Aorta (tissue), 5 donors: ENCODE measurements at places on chromosomes 13 and 19. TPM values are rescaled to one million over a fixed set of nuclear protein-coding genes. Genes with fewer than 3 reads are reported as not detected.

Gene CGB8
- total RNA-seq = not detected

- H3K27ac ChIP-seq = no peak overlapping the region
- H3K4me1 ChIP-seq = no peaks in the 10 kb centered on the region
- no peaks in the 10 kb centered on the region for H3K36me3 ChIP-seq
- H3K27me3 ChIP-seq = no peaks in the 10 kb centered on the region
- DNase-seq = no peak
These were observed 26.2 kb upstream of the PLEKHF1 start for GRCh38 chr19:29639086-29639485.

DNA sequence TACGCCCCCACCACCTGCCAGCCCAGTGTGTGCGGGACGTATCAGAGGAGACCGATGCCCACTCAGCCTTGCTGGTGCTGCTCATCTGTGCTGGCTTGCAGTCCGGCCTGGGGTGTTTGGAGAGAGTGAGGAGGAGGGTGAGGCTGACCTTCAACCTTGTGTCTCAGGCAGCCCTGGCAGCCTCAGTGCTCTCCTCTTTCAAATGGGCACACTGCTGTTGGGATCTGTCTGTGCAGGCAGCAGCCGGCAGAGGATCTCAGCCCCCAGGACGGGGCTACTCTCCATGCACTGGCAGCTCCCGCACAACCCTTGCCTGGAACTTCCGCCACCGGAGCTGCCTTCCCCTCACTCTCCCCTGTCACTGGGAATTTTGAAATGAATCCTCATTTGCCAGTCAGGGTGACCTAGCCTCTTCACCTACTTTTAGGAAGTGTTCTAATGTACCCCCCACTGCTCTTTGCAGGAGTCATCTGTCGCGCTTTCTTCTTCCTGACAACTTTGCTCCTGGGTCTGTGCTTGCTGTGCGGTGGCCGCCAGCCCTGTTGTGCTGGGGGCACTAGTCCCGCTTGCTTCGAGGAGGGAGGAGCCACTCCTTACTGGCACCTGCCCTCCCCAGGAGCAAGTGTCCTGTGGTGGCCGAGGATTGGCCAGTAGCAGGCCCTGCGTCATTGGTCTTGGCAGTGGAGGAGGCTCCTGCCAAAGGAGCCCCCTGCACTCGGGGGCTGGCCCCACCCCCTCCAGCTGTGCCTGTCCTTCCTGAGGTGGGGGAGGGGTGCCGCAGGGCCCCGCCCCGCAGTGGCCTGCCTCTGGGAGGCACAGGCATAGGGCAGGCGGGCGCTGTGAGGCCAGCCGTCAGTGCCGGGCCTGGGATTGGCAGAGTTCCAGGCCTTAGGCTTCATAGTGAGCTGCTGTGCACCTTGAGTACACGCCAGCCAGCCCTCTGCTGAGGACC, 53.4 kb downstream of the TSSK6 start:
- peaks cover 2% of the 10 kb centered on the region for H3K4me1 ChIP-seq
- no peak overlapping the region for H3K4me3 ChIP-seq
- no peaks in the 10 kb centered on the region for H3K27me3 ChIP-seq
- H3K36me3 ChIP-seq = no peaks in the 10 kb centered on the region

DNA sequence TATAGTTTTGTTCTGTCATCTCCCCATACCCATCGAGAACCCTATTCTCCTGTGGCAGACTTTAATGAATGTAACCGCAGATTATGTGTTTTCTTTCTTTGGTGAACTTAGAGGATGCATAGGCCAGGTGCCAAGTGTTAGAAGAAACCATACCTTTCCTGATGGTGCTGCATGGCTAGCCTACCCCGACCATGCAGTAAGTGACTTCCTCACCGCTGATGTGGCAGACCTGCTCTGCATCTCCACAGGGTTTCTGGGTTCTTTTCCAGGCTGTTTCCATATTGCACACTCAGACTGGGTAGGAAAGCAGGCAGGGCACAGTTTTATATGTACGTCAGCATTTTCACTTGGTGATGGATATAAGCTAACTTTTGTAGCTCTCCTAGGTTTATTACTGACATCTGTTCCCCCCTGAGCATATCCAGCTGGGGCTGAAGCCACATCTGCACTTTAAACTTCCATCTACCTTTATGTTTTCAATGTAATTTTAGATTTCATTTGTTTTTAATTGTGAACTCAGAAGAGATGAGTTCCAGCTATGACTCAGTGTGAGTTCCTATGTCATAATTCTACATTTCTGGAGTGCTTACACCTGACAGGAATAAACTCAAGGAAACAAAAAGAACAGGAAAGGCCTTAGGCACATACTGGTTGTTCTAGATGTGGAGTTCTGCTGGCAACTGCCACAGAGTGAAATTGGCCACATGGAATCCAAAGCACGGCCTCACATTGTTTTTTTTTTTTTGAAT, 42.3 kb downstream of the LRCH1 start:
- H3K27ac ChIP-seq = no peak overlapping the region
- H3K36me3 ChIP-seq = no peaks in the 10 kb centered on the region
- DNase-seq = no peak
- H3K4me3 ChIP-seq = no peak overlapping the region

DNA sequence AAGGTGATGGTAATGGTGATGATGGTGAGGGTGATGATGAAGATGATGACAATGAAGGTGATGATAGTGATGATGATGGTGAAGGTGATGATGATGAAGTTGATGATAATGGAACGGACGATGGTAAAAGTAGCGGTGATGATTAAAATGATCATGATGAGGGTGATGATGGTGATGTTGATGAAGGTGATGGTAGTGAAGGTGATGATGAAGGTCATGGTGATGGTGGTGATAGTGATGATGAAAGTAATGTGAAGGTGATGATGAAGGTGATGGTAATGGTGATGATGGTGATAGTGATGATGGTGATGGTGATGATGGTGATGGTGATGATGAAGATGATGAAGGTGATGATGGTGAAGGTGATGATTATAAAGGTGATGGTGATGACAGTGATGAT, 66.1 kb downstream of the MBD3L2B start:
- no peaks in the 10 kb centered on the region for H3K27me3 ChIP-seq
- no peaks in the 10 kb centered on the region for H3K36me3 ChIP-seq
- H3K27ac ChIP-seq = no peak overlapping the region

Gene BCL2L12
- total RNA-seq = 14.0 TPM

Gene NOTCH3
- total RNA-seq = 423 TPM

DNA sequence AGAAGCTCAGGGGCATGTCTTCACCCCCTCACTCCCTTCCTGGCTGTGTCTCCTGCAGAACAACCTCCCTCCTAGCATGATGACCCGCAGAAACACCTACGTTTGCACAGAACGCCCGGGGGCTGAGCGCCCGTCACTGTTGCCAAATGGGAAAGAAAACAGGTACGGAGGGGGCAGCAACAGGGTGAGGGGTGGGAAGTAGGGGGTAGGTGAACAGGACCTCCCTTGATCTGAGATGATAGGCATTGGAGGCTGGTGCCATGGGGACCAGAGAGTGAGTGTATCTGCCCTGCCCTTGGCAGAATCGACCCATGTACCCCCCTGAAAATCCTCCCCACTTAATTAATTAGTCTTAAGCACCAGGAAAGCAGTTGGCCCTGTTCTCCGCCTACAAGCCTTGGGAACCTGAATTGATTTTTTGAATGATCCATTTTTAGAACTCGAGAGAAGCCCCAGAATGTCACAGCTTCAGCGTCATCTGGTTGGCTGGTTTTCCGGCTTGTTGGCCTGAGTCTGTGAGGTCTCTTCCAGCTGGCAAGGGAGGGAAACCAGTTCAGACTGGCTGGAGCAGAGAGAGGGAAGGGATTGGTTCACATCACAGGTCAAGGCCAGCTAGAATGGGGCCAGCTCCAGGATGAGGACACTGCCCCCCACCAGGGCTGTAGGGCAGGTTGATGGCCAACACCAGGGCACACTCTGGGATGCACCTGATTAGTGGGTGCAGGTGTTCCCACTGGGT, 28.2 kb downstream of the CKM start:
- no peaks in the 10 kb centered on the region for H3K4me1 ChIP-seq
- no peaks in the 10 kb centered on the region for H3K36me3 ChIP-seq
- H3K27me3 ChIP-seq = no peaks in the 10 kb centered on the region
- no peak overlapping the region for H3K27ac ChIP-seq
- no peak for DNase-seq

Gene FGF22
- total RNA-seq = 0.45 TPM

Gene FCAR
- total RNA-seq = 2.0 TPM

DNA sequence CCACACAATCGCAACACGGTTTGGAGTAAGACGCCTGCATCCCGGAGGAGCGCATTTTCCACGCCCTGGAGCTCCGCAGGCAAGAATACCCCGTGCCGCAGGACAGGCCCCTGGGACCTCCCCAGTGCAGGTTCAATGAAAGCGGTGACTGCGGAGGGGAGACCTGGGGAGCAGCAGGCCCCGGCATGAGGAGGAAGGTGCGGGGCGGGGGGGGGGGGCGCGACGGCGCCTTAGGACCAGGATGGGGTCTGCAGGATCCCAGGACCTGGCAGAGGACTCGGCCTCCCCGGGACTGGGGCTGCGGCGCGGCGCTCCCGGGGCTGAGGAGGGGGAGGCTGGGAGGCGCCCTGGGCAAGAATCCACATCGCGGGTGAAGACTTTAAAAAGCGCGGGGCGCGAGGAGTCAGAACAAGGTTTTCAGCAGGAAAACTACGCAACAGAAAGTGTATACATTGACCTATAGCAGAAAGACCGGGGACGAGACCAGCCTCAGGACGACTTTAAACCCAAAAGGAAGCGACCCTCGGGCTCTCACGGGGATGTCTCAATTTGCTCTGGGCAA, 432 bp downstream of the ZNF611 start:
- H3K27me3 ChIP-seq = no peaks in the 10 kb centered on the region
- no peak for DNase-seq
- peak overlapping the region; percentile 65 for H3K27ac ChIP-seq

- no peak overlapping the region for H3K27ac ChIP-seq
- H3K27me3 ChIP-seq = no peaks in the 10 kb centered on the region
- no peak overlapping the region for H3K4me3 ChIP-seq
These were observed 61.4 kb upstream of the SLITRK1 start for GRCh38 chr13:83943530-83944279.

DNA sequence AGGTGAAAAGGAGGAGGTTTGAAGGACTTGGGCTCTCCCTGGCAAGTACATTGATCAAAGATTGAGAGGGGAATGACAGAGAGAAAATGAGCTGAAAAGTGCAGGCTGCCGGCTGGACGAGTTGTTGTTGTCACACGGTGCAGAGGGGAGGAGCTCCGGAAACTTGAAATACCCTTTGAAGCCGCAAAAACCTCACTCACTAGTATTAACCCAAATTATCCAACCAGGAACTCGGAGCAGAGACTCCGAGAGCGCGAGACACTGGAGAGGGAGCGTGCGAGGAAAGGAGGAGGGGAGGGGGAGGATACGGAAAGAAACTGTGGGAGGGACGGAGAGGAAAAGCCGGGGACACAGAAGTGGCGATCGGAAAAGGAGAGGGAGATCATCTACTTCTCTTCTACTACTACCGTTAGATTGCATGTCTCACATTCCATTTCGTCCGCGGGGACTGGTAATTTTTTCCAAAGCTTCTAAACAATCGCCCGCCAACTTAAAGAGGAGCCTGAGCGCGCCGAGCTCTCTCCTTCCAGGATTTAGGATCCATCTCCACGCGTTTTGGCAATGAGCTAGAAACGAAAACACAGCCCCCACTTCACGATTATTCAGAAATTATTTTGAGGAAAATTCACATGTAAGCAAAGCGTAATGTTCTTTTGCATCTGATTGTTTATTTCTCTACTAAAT, at the start of gene DACH1:
TSS of gene DACH1 (minus strand) at position 74 of the 684 bp plus-strand sequence.
- H3K36me3 ChIP-seq = no peaks in the 10 kb centered on the region
- DNase-seq = peak; percentile 66
- H3K27ac ChIP-seq = no peak within 1 kb of the TSS
- H3K27me3 ChIP-seq = no peaks in the 10 kb centered on the region

GRCh38 chr19:30882411-30883005, 466.7 kb downstream of the TSHZ3 start:
- no peak for DNase-seq
- H3K36me3 ChIP-seq = no peaks in the 10 kb centered on the region
- H3K27ac ChIP-seq = no peak overlapping the region
- H3K4me3 ChIP-seq = no peak overlapping the region

- peaks cover 2% of the 10 kb centered on the region for H3K27me3 ChIP-seq
- H3K4me1 ChIP-seq = no peaks in the 10 kb centered on the region
- no peak for DNase-seq
- H3K36me3 ChIP-seq = no peaks in the 10 kb centered on the region
- H3K4me3 ChIP-seq = no peak overlapping the region
These were observed 49.9 kb downstream of the MBD3L2B start for GRCh38 chr19:6971366-6971765.

Gene RXFP2
- total RNA-seq = not detected

DNA sequence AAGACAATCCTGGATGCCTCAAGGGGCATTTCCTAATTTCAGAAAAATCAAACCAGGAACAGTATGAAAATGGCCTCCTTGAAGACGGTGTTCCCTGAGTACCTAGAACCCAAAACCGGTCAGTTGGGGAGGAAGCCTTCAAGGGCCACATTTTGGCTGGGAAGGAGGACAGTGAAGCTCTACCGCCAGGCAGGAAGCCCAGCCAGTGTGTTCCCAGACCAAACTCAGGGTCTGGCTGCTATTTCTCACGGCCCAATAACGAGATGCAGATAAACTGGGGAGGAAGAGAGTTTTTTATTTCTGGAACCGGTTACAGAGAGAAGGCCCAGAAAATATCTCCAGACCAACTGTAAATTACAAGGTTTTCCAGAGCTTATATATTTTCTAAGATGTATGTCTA, 24.3 kb upstream of the CEACAM21 start:
- no peak overlapping the region for H3K27ac ChIP-seq
- DNase-seq = no peak
- no peak overlapping the region for H3K4me3 ChIP-seq

DNA sequence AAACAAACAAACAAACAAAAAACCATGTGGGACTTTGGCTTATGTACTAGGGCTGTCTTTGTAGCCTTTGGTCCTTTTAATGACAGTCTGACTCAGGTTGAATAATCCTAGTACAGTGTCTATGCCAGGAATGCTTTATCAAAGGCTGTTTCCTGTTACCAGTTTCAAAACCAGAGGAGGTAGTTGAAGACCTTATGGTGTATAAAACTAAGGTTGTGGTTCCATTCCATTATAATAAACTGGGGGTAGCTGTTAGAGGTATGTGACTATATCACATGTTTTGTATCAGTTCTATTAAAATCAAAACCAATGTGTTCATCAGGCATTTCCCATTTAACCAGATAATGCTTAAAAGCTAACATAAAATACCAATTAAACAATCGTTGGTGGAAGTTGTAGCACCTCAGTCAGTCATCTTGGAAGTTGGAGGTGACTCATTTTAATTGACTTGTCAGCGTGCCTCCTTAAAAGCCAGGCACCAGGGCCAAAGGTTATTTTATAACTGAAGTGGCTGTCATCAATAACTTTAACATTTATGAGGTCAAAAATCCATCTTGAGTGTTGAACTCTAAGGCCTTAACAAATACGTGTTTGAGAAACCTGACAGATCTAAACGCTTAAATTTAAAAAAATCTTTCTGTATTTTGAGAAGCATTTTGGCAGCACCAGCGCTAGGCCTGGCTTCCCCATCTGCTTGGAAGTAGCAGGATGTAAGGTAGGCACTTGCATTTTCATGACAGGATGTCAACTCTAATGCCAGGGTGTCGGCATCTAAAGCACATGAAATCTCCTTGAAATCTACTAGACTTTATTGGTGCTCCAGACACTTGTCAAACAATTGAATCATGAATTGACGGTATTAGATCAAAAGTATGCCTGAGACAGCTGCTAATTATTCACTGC, 162.5 kb downstream of the LMO7 start:
- H3K27me3 ChIP-seq = no peaks in the 10 kb centered on the region
- no peak overlapping the region for H3K4me3 ChIP-seq
- DNase-seq = no peak
- H3K4me1 ChIP-seq = no peaks in the 10 kb centered on the region
- H3K27ac ChIP-seq = no peak overlapping the region
- no peaks in the 10 kb centered on the region for H3K36me3 ChIP-seq

Gene NCAN
- not detected for total RNA-seq

- no peaks in the 10 kb centered on the region for H3K27me3 ChIP-seq
- no peak overlapping the region for H3K27ac ChIP-seq
- peaks cover 2% of the 10 kb centered on the region for H3K36me3 ChIP-seq
- H3K4me1 ChIP-seq = no peaks in the 10 kb centered on the region
- no peak for DNase-seq
- no peak overlapping the region for H3K4me3 ChIP-seq
These were observed 5.7 kb downstream of the RAB4B start for GRCh38 chr19:40783711-40784110.
